Fibroblast of mammary gland (primary cell): ENCODE measurements at places on chromosomes 6 and 20.
A peak's percentile ranks its signal among the peaks of the same experiment; 100 is the strongest.

DNA sequence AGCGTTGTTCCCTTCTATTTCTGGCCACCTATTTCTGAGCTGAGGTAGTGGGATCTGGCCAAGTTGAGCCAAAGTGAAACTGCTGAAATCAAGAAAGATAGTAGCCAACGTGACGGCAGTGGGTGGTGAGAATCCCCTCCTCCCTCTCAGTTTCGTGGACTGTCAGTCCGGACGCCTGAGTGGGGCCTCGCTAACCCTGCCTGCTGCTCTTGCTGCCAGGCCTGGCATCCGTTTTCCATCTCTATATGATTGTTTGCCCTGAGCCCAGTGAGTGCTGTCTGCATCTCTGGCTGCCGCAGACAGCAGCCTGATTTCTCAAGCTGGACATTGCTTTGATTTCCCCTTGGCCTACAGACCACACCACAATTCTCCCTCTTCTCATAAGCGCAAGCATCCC is 23.5 kb upstream of the PAX1 start:
- DNase-seq, result no peak

DNA sequence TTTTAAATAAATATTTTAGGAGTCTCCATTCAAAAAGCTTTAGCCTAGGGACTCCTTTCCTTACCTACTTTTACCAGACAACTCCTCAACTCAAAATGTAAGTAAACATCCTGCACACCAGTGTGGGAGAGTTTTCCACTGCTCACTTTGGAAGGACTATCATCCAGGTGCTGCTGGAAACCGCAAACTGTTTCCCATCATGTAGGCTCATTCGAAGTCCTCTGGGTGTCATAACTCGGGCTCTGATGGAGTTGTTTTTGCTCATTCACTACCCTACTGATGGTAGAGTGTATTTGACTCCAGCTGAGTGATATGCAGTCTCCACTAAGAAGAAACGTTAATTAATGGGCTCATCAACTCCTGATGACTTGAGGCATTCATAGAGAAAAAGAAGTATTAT is 136.5 kb upstream of the AKAP12 start:
- no peak for DNase-seq

DNA sequence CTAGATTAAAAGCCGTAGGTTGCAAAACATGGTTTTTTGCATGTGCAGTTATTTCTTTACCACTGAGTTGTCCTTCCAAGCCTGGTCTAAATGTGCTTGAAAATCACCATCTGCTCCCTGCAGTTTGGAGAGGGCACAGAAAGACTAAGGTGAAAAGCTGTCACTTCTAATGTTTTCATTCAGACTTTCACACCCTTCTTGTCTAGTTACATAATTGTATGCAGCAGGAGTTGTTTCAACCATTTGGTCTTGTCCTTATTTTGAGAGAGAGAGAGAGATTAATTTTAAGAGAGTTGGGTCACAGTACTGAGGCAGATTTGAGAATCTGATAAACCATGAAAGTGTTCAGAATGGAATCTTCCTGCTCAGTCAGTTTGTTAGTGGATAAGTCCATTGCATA is 82.5 kb downstream of the ARID1B start:
- no peak for DNase-seq

DNA sequence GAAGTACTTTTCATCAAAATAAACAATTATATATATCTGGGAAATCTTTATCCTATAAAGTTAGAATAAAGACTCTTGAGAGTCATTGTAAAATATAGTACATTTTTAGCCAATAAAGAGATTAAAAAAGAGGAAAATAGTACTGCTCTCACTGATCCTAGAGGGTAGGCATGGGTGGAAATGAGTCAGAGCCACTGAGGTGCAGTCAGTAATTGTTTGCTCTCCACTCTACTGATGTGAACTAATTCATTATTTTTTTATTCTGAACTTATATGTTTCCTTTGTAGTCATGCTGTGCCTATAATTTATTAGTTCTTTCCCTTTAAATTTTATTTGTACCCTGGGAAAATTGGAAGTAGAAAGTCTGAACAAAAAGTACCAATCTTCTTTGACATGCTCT is 1359.4 kb upstream of the GJE1 start:
- DNase-seq, result peak; percentile 14

GRCh38 chr6:32462609-32463008 is 22.9 kb downstream of the HLA-DRA start:
- DNase-seq, result peak; percentile 7

GRCh38 chr20:17655286-17655651 is 26.8 kb downstream of the RRBP1 start:
- DNase-seq, result no peak

- DNase-seq, result no peak
Measured at GRCh38 chr6:90525421-90525820, 61.5 kb downstream of the MAP3K7 start.

- DNase-seq, result no peak
Measured at GRCh38 chr20:9281803-9282202, 212.9 kb downstream of the PLCB4 start.

GRCh38 chr20:1477896-1478490 is 11.3 kb upstream of the NSFL1C start:
- DNase-seq, result no peak

- DNase-seq, result no peak
Measured at GRCh38 chr6:154167126-154167525, 128.1 kb downstream of the OPRM1 start.

- peak; percentile 65 for DNase-seq
Measured at GRCh38 chr6:145539831-145540230, 195.5 kb downstream of the EPM2A start.

DNA sequence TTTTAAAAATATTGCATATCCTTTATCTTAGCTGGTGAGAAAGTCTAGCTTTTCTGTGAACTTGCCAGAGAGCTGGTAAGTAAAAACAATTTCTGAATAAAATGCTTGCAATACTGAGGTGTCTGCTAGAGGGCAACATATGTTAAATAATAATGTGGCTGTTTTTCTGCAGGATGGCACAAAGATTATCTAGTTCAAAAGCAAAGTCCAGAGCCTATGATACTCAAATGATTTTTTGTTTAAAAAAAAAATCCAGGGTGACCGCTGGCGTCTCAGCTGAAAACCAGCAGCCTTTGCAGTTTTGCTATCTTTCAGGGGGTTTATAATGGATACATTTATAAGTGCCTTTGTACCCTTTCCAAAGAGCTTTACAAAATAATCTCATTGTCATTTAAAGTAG is 194.9 kb downstream of the PHACTR1 start:
- peak; percentile 49 for DNase-seq

DNA sequence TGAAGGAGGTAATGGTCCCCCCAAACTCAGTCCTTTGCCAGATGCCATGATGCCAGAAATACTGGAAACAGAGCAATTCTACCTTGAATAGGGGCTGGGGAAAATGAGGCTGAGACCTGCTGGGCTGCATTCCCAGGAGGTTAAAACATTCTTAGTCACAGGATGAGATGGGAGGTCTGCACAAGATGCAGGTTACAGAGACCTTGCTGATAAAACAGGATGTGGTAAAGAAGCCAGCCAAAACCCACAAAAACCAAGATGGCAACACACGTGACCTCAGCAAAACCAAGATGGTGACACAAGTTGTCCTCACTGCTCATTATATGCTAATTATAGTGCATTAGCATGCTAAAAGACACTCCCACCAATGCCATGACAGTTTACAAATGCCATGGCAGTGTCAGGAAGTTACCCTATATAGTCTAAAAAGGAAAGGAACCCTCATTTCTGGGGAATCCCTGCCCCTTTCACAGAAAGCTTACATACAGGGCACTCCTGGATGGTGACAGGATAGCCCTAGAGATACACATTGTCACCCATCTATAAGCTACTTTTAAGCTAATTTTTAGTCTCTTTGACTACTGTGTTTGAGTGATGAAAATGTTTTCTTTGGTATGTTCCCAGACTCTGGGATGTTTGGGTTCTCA is 979.7 kb downstream of the TBC1D32 start:
- DNase-seq, result peak; percentile 69

DNA sequence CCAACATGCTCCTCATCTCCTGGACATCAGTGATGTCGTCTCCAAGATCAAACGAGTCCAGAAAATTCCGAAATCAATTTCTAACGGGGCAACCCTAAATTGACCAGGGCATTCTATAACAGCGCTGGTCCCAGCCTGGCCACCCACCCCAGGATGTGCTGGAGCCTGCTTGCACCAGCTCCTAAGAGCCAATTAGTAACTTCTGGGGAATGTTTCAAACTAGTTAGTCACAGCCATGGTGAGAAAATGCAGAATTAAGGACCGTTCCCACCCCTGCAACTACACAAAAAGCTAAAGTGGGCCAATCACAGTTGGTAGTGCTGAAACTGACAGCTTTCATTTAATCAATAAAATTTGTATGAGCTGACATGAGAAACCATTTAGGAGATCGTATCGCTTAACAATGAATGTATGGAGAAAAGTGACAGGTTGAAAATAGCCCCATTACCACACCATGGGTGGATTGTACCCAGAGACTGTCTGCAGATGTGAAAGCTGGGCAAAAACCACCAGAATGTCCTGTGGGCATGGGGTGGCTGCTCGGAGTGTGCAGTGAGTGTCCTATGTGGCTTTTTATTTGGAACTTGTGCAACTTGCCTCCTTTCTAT is 165.7 kb upstream of the AFDN start:
- no peak for DNase-seq

GRCh38 chr6:5156627-5157026 is 71.5 kb downstream of the PPP1R3G start:
- no peak for DNase-seq

DNA sequence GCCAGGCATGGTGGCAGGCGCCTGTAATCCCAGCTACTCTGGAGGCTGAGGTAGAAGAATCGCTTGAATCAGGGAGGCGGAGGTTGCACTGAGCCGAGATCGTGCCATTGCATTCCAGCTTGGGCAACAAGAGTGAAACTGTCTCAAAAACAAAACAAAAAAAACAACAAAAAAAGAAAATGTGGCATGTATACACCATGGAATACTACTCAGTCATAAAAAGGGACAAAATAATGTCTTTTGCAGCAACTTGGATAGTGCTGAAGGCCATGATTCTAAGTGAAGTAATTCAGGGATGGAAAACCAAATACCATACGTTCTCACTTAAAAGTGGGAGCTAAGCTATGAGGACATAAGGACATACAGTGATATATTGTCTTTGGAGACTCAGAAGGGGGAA is 96.3 kb downstream of the MYB start:
- DNase-seq, result no peak

DNA sequence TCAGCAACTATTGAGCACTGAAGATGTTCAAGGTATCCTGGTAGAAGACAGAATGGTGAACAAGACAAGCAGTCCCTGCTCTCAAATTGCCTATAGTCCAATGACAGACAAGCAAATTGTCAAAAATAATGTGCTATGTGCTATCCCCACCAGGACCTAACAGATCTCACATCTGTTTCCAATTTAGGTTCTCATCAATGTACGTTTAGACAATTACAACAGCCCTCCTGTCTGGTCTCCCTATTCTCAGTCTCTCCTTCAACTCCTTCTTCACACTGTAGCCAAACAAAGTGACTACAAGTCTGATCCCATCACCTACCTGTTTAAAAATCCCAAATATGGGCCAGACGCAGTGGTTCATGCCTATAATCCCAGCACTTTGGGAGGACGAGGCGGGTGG is 7.5 kb downstream of the TAPBP start:
- no peak for DNase-seq

- peak; percentile 42 for DNase-seq
Measured at GRCh38 chr20:35369804-35370203, 42.0 kb downstream of the UQCC1 start.

GRCh38 chr6:82270881-82271635 is 23.5 kb upstream of the IBTK start:
- DNase-seq, result peak; percentile 65

DNA sequence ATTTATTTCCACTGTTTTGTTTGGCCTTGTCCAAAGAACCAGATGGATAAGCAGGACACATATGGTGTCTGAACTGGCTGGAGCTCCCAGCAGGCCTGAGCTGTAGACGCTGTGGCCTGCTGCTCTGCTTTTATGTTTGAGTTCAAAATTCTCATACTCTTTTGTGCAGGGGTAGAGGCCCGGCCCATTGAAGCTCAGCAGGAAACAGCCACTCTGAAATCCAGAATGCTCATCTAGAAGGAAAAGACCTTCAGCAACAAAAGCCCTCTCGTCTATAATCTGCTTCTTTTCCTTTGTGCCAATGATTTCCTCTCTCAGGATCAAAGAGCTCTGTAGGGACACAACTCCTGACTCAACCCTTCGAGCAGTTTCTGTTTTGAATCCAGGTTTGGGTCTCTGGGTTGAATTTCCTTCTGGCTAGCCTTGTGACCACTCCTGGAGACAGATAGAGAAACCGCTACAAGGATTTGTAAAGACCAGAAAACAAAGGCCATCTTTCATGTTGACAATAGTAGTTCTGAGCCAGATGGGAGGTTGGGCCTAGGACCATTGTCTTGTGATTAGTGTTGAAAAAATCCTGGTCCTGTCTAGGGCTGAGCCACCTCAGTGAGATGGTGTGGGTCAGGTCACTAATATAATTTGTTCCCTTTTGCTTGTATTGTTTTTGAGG is 446.7 kb downstream of the BCKDHB start:
- DNase-seq, result no peak

DNA sequence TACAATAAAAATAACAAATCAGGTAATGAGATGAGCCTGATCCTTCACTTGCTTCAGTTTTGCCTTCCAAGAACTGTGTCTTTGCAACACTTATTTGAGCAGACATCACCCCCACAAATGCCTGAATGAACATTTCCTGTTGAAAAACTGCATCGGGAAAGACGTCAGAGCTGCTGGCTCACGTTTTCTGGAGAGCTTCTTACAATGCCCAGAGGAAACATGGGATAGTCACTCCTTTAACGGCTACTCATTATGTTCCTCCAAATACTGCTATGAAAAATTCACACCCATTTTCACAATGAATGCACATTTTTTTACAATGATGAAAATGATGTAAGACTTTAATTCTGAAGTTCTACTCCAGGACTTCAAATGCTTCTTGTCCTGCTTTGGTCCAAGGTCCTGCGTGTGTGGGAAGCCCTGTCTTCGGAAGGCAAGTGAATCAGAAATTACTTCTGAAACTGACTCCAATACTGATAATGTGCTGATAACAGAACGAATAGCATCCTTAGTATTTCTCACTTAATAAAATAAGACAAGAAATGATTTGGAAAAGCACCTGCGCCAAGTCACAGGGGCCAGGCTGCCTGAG is 238.0 kb downstream of the ANKRD60 start:
- peak; percentile 52 for DNase-seq

DNA sequence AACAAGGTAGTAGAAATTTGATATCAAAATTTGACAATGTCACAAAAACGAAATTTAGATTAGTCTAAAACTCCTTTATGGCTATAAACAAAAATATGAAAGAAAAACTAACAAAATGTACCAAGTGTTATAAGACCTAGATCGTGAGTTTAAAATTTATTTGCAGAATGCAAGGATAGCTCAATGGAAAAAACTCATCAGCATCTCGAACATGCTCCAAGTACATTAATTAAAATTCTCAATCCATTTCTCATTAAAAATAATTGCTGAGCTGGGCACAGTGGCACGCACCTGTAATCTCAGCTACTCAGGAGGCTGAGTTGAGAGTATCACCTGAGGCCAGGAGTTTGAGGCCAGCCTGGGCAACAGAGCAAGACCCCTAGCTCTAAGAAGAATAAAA is 70.8 kb downstream of the MAP3K5 start:
- DNase-seq, result no peak

GRCh38 chr6:74073429-74073828 is 377.4 kb downstream of the CD109 start:
- peak; percentile 91 for DNase-seq

GRCh38 chr20:14342918-14343317 is 5.5 kb upstream of the FLRT3 start:
- no peak for DNase-seq
